ENCODE measurements at places on chromosomes 3 and 15.
A peak's percentile ranks its signal among the peaks of the same experiment; 100 is the strongest.

GRCh38 chr3:30578986-30579579 lies 27.3 kb upstream of the TGFBR2 start:
- DNase-seq = no peak

- peak; percentile 28 for DNase-seq
Observed at GRCh38 chr3:36201546-36201945, 178.8 kb upstream of the STAC start.

- no peak for DNase-seq
Observed at GRCh38 chr15:24877174-24877573, 77.6 kb upstream of the SNRPN start.

DNA sequence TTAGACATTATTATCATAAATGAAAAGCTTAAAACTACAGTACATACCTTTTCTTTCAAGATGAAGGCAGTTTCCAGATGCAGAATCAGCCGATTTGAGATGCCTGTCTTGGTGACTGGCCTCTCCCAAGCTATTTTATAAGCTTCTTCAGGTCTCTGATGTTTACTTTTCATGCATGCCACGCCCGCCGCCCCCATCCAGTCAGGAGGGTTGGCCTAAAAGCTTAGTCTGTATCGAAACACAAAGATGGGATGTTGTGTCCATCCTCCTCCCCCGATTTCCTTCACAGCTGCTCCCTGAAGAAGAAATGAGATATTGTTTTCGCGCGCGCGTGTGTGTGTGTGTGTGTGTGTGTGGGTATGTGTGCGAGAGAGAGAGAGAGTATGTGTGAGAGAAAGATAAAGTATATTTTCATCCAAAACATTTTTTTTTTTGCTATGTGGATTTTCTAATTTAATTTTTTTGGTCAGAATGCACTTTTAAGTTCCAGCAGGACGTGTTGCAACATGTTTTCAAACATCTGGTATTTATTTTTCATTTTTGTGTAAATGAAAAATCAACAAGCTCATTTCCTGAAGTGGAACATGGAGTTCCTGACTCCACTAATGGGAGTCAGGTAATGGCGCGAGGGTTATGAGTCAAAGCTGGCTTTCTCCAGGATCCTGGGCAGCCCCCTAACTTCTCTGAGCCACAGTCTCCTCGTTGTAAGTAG lies at the start of gene APOD:
TSS of gene APOD (minus strand) at position 110 of the 712 bp plus-strand sequence. CDS start 4,479 bp downstream, outside the sequence.
- DNase-seq = no peak

DNA sequence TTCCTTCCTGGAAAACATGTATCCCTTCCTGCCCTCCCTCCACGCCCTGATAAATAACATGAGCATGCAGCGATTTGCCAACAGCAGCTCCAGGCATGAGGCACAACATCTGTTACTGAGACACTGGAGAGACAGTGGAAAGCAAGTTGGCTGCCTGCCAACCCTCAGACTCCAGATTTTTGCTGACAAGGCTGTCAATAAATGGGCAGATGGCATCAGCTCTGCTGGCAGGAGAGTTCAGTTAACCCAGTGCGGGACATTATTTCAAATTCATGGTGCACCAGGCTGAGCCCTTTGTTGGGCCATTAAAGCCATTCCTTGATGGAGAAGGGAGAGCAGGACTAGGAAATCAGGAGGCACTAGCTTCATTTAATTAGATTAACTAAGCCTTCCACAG lies 293.3 kb downstream of the MEX3B start:
- no peak for DNase-seq

All from nephron progenitor cell (in vitro differentiated cells).